ENCODE measurements at places on chromosomes 7 and 10. TPM values are rescaled to one million over a fixed set of nuclear protein-coding genes. Genes with fewer than 3 reads are reported as not detected.

FZD8 gene
- 0.37 TPM for total RNA-seq

ZNF853 gene
- 0.13 TPM for total RNA-seq

MPP7 gene
- 0.08 TPM for total RNA-seq

UNCX gene
- total RNA-seq, result not detected
